AG09309 (cell line): ENCODE measurements at places on chromosomes 5 and 9.

DNA sequence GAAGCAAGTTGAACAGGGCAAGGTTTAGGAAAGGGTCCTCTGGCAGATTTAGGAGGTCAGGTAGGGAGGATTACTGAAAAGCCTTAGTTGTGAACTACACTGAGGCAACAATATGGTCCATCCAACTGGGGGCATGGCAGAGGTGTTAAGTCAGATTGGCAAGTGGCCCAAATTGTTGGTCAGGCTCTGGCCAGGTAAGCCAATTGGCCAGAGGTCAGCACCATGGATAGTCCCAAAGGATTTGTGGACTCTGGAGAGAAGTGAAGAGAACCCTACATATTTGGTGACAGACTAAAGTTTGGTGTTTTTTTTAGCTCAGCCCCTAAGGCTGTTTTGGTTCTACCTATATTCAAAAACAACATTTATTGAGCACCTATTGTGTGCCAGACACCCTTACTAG lies 39.1 kb upstream of the RASGRF2 start:
- DNase-seq = no peak

GRCh38 chr9:4463824-4464223 lies 26.4 kb upstream of the SLC1A1 start:
- no peak for DNase-seq

GRCh38 chr9:21813575-21814473 lies 11.4 kb downstream of the MTAP start:
- peak; percentile 62 for DNase-seq

- no peak for DNase-seq
These were observed 58.3 kb upstream of the MAP3K1 start for GRCh38 chr5:56757077-56757476.

DNA sequence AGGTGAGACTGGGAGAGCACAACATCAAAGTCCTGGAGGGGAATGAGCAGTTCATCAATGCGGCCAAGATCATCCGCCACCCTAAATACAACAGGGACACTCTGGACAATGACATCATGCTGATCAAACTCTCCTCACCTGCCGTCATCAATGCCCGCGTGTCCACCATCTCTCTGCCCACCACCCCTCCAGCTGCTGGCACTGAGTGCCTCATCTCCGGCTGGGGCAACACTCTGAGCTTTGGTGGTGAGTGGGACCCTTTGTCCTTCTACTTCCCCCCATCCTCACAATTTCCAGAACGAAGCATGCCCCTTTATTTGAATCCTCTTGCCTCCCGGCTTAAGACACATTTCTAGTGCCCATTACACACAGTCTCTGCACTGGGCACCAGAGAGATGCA lies 2.5 kb downstream of the PRSS3 start:
- no peak for DNase-seq

DNA sequence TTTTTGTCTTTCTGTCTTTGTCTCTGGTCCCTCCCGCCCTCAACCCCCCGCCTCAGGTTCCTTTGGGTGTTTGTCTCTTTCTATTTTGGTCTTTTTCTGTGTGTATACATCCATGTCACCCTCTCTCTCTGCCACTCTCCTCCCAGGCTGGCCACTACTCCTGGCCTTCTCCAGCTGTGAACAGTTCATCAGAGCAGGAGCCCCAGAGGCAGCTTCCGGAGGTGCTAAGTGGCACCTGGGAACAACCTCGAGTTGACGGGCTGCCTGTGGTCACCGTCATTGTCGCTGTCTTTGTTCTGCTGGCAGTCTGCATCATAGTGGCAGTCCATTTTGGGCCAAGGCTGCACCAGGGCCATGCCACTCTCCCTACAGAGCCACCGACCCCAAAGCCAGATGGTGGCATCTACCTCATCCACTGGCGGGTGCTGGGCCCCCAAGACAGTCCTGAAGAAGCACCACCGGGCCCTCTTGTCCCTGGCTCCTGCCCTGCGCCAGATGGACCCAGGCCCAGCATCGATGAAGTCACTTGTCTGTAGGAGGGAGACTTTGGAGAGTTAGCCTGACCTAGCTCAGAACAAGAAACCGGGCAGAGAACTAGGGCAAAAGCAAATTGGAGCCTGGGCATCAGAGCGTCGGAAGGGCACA lies 1.7 kb downstream of the SMIM33 start:
- no peak for DNase-seq

DNA sequence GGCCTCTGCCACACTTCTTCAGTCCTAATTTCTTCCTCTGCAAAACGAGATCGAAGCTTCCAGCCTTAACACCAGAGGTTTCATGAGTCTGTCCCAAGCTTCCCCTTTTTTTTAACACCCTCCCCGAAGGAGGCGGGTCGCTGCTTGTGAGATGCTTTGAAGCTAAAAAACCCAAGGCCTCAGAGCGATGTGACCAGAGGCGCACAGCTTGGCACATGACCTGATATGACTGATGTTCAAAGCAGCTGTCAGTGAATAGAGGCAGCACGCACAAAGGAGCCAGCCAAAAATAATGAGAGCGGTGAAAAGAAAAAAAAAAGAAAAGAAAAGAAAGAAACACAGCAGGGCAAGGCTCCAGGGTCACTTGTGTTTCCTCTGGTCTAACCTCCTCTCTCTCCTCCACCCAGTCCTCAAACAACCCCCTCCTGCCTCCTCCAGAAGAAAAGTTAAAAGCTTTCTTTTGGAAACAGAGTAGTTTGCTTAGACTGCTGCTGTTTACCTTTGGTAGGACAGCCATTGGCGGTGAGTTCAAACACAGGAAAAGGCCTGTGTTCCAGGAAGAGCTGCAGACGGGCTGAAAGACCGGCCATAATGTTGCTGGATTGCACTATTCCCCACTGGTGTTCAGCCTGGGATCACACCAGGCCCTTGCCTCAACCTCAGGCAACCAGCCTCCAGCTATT lies 10.9 kb upstream of the ZNF366 start:
- no peak for DNase-seq

DNA sequence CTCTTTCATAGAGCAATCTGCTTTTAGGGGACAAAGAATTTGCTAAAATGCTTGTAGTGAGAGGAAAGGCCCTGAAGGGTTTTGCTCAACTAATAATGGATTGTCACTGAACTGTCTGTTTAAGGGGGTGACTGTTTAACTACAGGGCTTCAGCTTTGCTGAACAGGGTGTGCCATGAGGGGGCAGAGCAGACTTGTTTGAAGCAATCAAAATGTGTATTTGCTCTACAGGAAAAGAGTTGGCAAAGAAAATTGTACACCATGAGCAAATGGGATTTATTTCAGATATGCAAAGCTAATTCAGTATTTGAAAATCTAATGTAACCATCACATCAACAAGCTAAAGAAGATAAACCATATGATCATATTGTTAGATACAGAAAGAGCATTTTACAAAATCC lies 154.3 kb downstream of the GABRG2 start:
- no peak for DNase-seq

- no peak for DNase-seq
These were observed 289.5 kb upstream of the MPDZ start for GRCh38 chr9:13568841-13569601.

- DNase-seq = no peak
These were observed 27.3 kb downstream of the PROP1 start for GRCh38 chr5:177968661-177969211.

- DNase-seq = no peak
These were observed 27.2 kb downstream of the ATP6V0E1 start for GRCh38 chr5:173010547-173011464.

GRCh38 chr5:150254774-150255173 lies 34.8 kb downstream of the CAMK2A start:
- DNase-seq = no peak

GRCh38 chr5:86917117-86917579 lies 299.4 kb downstream of the COX7C start:
- DNase-seq = no peak

GRCh38 chr5:177468685-177469628 lies 4.5 kb downstream of the DBN1 start:
- no peak for DNase-seq

- peak; percentile 76 for DNase-seq
These were observed 2.9 kb upstream of the ICE1 start for GRCh38 chr5:5419291-5420210.

DNA sequence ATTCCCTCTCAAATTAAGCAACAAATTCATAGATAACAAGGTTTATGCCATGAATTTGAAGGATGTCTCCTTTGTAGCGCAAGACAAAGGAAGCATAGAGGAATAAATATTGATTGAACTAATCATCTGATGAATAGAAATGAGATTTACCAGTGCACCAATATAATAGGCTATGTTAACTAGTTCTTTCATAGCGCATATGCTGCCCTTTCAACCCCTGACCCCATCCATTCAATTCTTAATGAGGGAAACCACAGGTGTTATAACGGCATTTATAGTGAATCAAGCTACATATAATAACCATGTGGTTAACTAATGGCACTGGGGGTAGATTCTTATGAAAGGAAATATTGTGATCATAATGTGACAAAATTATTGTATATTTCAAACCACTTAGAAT lies 6.5 kb downstream of the RORB start:
- no peak for DNase-seq

- DNase-seq = no peak
These were observed 402.8 kb downstream of the CDK5RAP2 start for GRCh38 chr9:120177121-120177520.

- no peak for DNase-seq
These were observed 678 bp downstream of the SLC2A6 start for GRCh38 chr9:133477992-133478850.

DNA sequence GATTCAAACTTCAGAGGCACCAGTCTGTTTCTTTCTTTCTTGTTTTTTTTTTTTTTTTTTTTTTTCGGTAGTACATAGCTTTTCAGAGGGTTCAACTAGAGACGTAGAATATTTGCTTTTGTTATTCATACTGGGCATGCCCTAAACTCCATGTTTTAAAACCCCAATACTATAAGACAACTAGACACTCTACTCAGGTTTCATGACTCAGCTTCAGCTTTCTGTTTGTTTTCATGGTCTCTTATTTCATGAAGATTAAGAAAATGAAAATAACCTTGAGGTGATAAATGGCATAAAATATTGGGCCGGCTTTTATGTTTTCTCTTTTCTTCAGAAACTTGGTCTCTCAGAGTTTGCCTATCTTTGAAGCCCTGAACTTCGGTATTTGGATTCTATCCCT lies 2126.3 kb upstream of the ACO1 start:
- DNase-seq = no peak

- peak; percentile 51 for DNase-seq
These were observed 153.8 kb upstream of the RASA1 start for GRCh38 chr5:87113861-87114260.

DNA sequence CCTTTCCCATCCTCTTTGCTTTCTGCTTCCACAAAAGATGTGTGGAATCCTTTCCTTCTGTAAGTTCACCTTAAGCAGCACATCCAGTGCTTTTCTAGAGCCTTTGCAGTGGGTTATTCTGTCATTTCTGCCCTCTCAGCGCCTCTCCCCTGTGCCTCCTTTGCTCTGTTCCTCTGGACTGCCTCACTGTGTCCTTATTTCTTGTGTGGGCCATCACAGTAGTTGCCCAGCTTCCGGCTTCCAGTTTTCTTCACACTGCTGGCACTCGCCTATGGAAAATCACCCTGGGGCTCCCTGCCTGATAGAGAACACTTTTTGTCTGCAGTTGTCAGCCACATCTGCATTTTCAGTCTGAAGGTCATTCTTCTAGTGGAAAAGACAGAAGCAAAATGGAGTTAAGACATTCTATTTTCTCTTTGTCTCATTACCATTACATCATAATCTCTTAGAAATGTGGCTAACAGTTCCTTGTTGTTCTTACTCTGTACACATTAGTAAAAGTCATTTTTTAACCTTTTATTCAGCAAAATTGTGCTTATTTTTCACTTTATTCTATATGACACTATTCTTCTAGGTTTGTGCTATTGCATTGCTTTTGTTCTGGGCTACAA lies 64.1 kb upstream of the ZNF608 start:
- DNase-seq = no peak

DNA sequence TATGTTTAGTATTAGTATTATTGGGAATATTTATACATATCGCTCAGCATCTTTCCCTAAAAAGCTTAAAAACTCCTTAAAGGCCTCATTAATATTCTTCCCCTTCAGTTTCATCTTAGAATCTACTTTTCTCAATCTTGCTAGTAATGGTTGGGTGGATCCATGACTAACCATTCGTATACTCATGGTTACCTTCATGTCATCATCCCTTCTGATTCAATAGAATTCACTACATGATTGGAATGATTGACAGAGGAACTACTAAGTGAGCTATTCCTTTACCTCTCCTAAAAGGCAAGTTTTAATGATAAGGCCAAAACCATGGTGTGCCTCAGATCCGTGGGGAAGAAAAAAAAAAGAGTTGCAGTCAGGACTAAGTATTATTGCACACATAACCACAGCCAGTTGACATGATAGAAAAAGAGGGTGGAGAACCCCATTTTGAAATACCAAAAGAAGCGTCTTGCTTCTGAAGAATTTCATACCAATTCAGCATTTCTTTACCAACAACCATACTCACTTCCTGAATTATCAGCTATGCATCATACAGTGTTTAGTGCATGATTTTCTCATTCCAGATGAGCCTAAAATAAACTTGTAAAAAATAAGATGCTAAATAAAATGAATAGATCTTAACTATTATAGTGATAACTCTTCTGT lies 624.6 kb downstream of the PDE4D start:
- DNase-seq = no peak

DNA sequence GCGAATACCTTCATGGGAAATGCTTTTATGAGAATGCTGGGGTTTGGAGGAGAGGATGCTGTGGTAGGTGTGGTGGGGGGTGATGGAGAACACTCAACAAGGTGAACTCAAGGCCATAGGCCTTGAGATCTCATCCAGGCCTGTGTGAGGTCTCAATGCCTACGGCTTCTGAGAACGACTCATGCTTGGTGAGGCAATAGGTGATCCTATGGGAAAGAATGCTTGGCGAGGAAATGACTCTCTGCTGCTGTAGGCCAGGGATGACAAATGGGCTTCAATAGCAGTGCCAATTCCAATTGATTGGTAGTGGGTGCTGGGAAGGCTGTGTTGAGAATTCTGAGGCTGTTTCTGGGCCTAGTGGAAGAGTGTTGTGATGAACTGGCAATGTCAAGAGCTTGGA lies 280.2 kb upstream of the CLINT1 start:
- DNase-seq = no peak

DNA sequence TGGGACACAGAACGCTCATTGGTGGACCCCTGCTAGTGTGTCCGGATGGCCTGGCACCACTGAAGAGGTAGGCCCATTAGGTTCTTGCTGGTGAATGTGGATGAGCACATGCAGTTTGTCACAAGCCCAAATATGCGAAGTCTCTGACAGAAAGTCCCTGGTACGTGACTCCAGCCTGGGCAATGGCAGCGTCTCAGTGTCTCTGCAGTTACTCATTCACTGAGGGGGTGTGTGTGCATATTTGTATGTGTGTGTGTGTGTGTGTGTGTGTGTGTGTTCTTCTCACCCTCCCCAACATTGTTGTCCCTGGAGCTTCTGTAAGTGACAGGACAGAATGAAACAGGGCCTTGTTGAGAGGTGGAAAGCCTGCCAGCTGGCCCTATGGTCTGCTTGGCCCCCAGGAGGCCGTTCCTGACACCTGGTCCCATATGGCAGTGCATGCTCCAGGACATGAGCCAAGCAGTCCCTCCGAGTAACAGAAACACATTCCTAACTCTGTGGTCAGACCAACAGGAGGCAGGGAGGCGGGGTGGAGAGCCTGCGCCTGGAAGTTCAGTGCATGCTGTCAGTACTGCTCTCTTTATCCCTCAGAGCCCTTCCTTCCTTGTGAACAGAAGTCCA lies 169.9 kb downstream of the SLC28A3 start:
- DNase-seq = peak; percentile 91
